ENCODE measurements at places on chromosomes 13 and 19. TPM values are rescaled to one million over a fixed set of nuclear protein-coding genes. Genes with fewer than 3 reads are reported as not detected.

CEACAM16 gene
- not detected for total RNA-seq

ACER1 gene
- not detected for total RNA-seq

RUBCNL gene
- total RNA-seq: 0.31 TPM

SLC27A5 gene
- 12.5 TPM for total RNA-seq

SBK3 gene
- total RNA-seq: not detected

ZNF211 gene
- 10.2 TPM for total RNA-seq

MEIOSIN gene
- not detected for total RNA-seq

CEACAM4 gene
- total RNA-seq: not detected

CLDN10 gene
- not detected for total RNA-seq

ZNF296 gene
- total RNA-seq: not detected

CERS1 gene
- total RNA-seq: 0.40 TPM

EPS8L1 gene
- total RNA-seq: 0.75 TPM

TEX26 gene
- not detected for total RNA-seq

ZNF700 gene
- 7.9 TPM for total RNA-seq

LRFN3 gene
- total RNA-seq: 1.5 TPM

ZNF835 gene
- 0.50 TPM for total RNA-seq

ZNF229 gene
- total RNA-seq: 11.9 TPM

BEST2 gene
- total RNA-seq: not detected

PRKACA gene
- 60.1 TPM for total RNA-seq

NALCN gene
- 13.6 TPM for total RNA-seq

LRRC8E gene
- total RNA-seq: 5.5 TPM

Data from aortic smooth muscle cell (primary cell).